ENCODE measurements at places on chromosomes 4 and X.

- no peak for DNase-seq
These were observed 303.3 kb upstream of the FGF16 start for GRCh38 chrX:77143907-77144306.

DNA sequence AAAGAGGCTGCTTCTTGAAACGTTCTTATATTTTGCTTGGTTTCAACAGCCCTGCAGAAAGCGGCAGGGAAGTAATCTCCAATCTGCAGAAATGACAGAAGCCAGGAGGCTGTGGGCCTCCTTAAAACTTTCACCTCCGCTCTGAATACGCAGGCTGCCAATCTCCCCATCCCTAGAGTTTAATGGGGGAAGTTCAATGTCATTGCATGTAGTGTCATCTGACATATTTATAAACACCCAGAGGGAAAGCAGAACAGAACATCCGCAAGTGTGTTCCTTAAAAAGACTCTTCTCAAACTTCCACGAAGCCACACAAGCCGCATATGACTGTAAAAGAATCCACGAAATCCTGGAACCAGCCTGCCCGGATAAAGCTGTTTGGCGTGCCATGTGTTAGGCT lies 148.8 kb upstream of the TBL1X start:
- no peak for DNase-seq

GRCh38 chr4:139454111-139455045 lies at the start of gene RAB33B:
RAB33B (plus strand) TSS chr4:139454121; CDS start chr4:139454196, 75 bp downstream.
- no peak for DNase-seq

DNA sequence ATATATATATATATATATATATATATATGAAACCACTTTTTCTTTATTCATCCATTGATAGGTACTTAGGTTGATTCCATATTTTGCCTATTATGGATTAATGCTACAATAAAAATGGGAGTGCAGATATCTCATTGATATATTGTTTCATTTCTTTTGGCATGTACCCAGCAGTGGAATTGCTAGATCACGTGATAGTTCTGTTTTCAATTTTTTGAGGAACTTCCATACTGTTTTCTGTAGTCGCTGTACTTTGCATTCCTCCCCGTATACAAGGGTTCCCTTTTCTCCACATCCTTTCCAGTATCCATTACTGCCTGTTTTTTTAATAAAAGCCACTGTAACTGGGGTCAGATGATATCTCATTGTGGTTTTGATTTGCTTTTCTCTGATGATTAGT lies 124.6 kb downstream of the GABRB1 start:
- no peak for DNase-seq

- no peak for DNase-seq
These were observed 1250.7 kb downstream of the RAPGEF2 start for GRCh38 chr4:160353548-160353947.

DNA sequence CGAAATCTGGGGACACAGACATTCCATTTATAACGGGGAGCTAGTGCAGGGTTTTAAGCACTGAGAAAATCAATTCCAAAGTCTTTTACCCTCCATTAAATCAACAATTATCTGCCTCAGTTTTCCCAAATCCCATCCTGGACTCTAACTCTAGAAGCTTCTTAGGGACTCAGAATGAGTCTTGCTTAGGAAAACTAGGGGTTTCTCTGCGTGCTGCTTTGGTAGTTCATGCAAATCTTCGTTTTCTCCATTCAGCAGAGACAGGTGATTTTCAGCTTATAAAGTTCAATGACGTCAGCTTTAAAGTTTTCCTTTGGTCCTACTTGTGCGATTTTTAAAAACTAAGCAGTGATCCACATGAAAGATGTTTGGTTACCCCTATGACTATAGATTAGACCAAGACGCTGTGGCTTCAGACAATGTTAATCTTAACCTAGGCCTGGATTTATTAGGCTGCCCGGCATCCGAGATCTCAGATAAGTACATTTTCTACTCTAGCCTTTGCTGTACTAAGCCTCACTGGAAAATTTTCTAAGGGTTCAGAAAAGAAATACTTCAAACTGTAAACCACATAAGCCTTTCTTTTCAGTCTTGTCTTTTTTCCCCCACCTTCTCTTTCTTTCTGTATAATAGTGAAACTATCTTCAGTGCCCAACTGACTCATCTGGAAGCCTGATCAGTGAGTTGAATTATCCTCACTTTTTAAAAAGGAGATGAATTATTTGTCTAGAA lies 121.4 kb upstream of the GATB start:
- no peak for DNase-seq

DNA sequence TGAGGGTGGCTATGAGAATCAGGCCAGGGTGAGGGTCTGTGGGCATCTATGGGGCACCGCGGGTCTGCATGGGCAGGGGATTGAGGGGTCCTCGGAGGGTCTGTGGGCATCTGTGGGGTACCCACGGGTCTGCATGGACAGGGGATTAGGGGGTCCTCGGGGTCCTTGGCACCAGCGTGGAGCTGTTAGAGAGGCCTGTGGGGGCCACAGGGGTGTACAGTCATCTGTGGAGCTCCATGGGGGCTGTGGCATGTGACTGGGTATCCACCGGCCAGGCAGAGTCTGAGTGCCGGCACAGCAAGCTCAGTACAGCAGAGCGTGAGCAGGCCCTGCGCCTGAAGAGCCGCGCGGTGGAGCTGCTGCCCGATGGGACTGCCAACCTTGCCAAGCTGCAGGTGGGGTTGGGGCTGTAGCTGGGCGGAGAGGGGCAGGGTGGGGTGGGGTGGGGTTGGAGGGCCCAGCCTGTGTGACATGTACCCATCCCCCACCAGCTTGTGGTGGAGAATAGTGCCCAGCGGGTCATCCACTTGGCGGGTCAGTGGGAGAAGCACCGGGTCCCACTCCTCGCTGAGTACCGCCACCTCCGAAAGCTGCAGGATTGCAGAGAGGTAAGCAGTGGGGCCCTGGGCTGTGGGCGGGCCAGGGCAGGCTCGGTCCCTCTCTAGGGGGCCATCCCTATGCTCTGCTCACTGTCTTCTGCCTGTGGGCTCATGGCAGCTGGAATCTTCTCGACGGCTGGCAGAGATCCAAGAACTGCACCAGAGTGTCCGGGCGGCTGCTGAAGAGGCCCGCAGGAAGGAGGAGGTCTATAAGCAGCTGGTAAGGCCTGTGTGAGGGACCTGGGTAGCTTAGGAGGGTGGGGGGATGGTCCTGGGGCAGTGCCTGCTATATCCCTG lies 12.9 kb downstream of the CCDC22 start:
- no peak for DNase-seq

- DNase-seq = no peak
These were observed 11.7 kb upstream of the MAEA start for GRCh38 chr4:1277667-1278665.

DNA sequence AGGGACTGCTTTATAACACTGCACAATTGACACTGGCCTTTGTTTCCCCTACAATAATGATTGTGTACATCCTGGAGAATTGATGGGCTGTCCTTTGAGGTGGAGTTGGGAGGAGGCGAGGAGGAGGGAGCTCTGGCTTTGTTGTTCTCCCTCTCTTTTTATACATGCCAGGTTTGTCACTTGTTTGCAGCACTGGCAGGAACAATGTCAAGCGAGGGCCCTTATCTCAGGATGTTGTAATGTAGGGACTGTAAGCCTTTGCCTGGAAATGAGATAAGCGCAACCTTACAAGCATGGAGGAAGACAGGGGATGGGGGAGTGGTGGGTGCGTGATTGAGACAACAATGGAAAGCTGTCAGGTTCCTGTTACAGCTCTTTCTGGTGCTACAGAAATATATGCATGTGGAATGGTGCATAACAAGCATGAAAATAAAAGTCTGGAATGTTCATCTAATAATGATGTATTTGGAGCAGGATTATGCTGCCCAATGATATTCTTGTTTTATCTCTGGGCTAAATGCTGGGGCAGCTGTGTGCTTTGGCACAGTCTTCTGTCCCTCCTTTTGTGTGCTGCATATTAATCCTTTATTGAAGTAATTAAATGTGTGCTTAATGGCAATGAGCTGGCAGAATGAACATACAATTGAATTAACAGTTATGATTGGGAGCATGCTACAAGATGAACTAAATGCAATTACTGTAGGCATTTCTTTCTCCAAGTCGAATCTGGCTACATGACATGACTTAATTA lies 294.4 kb downstream of the GPAT3 start:
- DNase-seq = no peak

DNA sequence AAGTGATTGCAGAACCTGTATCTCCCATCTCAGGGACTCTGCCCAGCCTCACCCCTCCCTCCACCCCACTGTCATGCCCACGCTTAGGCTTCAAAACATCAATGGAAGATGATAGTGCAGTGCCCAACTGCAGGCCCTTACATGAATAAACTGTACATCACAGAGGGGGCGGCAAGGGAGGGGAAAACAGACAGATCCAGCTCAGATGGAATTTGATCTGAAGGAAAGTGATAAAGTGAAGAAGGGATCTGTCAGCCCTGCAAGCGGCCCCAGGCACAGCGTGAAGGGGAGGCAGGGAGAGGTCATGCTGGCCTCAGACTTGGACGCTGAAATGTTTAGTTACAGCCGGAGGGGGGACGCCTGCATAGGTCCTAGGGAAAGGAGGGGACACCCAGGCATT lies 38.5 kb downstream of the GYG2 start:
- DNase-seq = no peak

All from gastrocnemius medialis (tissue), 4 donors.